ENCODE measurements at places on chromosomes 7 and 10.

DNA sequence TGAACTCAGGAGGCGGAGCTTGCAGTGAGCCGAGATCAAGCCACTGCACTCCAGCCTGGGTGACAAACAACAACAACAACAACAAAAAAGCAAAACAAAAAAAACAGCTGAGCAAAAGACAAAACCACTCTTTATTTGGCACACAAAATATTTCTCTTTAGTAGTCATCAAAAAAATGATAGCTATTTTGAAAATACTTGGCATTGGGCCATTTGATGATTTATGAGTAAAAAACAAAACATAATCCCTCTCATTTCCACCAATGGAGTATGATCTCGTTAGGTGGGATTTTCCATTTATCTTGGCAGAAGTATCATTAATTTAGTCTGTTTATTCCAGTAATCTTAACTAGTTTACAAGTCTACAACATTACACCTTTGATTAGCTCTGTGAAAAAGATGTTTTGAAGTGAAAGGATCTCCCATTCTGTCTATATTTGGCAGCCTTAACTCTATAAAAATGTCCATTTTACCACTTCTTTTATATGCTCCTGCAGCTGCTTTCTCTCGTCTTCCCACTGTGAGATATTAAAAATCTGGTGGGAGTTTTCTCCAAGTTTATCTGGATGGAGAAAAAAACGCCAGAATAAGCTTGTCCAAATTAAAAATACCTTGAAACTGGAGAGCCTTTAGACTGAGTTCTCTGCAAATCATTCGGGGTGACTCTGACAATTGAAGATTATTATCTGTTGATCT lies 58.8 kb upstream of the AGMO start:
- no peak for DNase-seq

- DNase-seq: peak; percentile 15
Measured at GRCh38 chr7:108618056-108618455, 48.4 kb downstream of the DNAJB9 start.

- DNase-seq: no peak
Measured at GRCh38 chr7:74449144-74449543, 4.6 kb upstream of the GTF2IRD1 start.

- no peak for DNase-seq
Measured at GRCh38 chr7:70574314-70574834, 557.6 kb upstream of the GALNT17 start.

DNA sequence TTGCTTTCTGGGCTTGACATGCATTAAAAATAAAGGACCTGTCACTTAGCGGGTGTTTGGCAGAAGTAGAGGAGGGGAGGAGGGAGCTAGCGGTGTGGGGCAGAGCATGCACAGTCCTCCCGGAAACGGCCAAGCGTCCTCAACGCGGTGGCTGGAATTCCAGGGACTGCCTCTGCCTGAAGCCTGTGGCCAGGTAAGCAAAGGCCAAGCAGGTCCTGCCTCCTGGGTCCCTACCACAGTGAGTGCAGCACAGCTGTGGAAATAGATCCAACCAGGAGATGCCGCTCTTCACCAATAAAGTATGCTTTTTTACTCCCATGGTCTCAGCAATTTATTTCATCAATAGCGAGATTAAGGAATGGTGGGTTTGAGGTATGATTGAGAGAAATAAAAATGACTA lies 323.4 kb downstream of the WDR37 start:
- DNase-seq: no peak

- no peak for DNase-seq
Measured at GRCh38 chr7:31114593-31115343, 62.7 kb downstream of the ADCYAP1R1 start.

- DNase-seq: no peak
Measured at GRCh38 chr10:49187950-49188761, at the start of gene TMEM273. TSS of gene TMEM273 (minus strand) at chr10:49188391. CDS start at chr10:49188336, 55 bp downstream.

DNA sequence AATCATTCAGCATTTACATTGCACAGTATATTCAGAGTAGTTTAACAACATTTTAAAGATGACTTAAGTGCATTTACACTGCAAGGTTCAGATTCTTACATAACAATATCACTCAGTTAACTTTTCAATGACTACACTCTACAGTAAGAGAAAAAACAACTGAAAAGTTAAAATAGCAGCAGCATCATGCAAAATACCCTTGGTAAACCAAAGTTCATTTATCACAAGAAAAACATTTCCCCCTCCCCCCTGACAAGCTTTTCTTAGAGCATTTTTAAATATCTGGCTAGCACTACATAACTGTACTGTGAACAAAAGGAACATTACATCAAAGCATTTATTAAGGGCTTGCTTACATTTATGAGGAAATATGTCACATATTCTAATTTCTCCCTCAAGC lies 179.5 kb upstream of the HGF start:
- DNase-seq: no peak

GRCh38 chr10:131590567-131590966 lies 279.0 kb upstream of the TCERG1L start:
- no peak for DNase-seq

DNA sequence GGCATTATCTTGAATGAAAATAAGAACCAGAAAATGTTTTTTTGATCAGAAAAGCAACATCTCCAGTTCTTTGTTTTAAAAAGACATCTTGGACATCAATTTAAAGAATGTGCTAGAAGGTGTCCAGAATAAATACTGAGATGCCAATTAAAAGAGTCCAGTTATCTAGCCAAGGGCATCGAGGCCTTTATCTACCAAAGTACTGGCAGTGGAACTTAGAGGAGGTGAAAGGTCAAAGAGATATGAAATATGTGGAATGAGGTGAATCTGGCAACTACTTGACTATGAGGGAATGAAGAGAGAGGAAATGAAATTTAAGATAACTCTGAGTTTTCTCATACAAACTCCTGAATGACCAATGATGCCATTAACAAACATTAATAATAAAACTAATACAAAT lies 154.3 kb upstream of the GNAI1 start:
- no peak for DNase-seq

GRCh38 chr10:102457591-102458150 lies 6.3 kb upstream of the C10orf95 start:
- DNase-seq: no peak

- no peak for DNase-seq
Measured at GRCh38 chr10:28797904-28798371, 120.6 kb downstream of the BAMBI start.

- no peak for DNase-seq
Measured at GRCh38 chr10:107546284-107546683, 381.8 kb upstream of the SORCS1 start.

- no peak for DNase-seq
Measured at GRCh38 chr7:148547951-148548350, 42.6 kb upstream of the C7orf33 start.

DNA sequence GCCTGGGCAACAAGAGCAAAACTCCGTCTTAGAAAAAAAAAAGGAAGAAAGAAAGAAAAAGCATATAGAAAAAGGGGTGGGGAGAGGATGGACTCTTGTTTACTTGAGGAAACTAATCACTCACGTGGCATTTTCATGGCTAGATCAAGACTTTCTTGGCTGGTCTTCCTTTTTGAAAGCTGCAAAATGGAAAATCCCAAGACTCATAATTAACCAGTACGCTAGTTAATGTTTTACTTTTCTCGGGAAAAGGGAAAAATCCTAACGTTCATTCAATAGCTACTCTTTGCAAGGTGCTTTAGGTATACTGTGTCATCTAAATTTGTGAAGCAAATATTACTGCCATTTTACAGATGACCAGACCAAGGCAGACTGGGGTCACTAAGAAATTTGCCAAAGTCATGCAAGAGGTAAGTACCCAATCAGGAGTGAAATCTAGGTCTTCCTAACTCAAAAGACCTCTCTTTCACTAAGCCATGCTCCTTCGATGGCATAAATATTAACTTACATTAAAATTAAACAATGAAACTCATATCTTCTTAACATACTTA lies 24.4 kb downstream of the NAPEPLD start:
- no peak for DNase-seq

GRCh38 chr10:70674560-70675495 lies 2.5 kb downstream of the ADAMTS14 start:
- no peak for DNase-seq

DNA sequence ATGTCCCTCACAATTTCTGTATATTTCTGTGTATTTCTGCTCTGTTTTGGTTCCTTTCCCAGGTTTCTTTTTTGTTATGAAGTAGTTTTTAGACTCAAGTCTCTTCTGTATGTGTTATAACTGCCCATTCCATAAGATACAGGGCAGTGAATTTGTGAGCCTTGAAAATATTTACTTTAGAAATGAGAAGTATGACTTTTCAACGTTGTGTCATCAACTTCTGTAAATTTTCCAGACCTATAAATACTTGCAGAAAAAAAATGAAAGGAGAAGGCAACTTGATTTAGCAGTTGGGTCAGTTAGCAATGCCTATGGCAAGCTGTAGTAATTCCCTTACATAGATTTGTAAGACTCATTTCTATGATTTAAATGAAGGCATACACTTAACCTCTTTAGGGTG lies 11.5 kb downstream of the EGFR start:
- DNase-seq: no peak
